Caco-2 (cell line): ENCODE measurements at places on chromosomes 16 and 17.

GRCh38 chr16:74461826-74462225, 40.5 kb upstream of the CLEC18B start:
- DNase-seq: no peak

DNA sequence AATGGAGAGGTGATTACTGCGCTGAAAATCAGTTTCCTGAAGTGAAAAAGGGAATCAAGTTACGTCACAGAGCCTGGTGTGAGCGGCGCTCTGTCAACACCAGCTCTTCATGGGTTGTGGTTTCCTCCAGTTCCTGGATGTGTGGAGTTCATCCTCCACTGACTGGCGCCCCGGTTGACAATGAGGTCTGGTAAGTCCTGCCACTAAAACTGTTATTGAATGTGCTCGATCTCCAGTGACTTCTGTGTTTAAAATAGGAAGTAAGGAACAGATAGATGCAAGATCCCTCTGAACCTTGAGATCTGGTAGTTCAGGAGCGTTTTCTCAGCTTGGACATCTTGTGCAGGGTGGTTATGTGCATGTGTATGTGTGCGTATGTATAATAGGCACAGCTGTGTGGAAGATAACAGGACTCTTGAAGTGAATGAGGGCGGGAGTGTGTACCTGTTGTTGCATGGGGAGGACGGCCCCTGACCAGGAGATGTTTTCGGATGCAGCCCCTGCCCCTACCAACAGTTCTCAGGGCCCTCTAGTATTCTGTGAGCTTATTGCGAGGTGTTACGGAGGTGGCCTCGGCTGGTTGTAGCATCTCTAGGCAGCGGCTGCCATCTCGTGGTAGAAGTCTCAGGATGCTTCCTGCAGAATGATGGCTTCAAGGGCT, 22.0 kb upstream of the GOT2 start:
- DNase-seq: peak; percentile 83

GRCh38 chr17:80473701-80474100, 2.7 kb downstream of the NPTX1 start:
- no peak for DNase-seq

DNA sequence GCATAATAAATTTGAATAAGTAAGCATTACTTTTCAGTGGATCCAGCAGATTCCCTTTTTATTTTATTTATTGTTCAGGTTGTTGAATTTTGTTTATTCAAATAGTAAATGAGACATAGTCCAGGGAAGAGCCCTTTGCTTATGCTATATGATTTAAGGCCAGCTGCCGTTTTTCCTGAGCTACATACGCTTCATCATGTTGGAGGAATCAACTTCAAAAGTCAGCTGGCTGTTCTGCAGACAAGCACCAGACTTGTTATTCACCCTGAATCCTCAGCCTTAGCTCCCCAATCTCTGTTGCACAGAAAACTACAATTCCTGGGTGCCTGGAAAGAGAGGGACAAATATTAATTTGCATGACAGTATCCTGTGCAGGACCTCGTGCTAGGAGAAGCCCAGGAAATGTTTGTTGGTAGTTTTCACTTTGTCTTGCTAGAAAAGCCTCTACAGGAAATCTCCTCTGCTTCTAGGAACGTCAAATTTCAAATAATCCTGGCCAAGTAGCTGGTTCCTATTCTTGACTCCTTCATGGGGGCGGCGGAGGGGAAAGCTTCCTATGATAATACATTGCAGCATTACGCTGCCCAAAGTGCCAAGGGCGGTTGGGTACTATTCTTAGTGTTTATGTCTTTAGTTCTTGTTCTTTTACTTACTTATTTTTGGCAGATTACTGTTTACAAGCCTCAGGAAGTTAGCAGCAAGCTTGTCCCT, 101.6 kb downstream of the PRKCA start:
- no peak for DNase-seq

GRCh38 chr17:83190004-83190385, 110.6 kb downstream of the METRNL start:
- peak; percentile 19 for DNase-seq

GRCh38 chr17:30345527-30346075, 11.7 kb upstream of the TMIGD1 start:
- DNase-seq: no peak

DNA sequence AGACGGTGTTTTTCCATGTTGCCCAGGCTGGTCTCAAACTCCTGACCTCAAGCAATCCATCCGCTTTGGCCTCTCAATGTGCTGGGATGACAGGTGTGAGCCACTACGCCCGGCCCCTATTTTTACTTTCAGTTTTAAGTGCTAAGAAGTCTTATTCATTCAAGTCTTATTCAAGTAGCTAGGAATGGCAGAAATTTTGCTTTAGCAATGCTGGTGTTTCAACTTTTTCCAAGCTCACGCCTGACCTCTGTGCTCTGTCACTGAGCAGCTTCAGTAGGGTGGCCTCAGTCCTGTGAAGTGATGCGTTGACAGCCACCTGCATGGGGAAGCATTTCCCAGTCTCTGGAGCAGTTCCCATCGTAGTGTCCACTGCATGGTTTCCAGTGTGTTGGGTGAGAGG, 12.9 kb downstream of the ZNF750 start:
- DNase-seq: no peak

DNA sequence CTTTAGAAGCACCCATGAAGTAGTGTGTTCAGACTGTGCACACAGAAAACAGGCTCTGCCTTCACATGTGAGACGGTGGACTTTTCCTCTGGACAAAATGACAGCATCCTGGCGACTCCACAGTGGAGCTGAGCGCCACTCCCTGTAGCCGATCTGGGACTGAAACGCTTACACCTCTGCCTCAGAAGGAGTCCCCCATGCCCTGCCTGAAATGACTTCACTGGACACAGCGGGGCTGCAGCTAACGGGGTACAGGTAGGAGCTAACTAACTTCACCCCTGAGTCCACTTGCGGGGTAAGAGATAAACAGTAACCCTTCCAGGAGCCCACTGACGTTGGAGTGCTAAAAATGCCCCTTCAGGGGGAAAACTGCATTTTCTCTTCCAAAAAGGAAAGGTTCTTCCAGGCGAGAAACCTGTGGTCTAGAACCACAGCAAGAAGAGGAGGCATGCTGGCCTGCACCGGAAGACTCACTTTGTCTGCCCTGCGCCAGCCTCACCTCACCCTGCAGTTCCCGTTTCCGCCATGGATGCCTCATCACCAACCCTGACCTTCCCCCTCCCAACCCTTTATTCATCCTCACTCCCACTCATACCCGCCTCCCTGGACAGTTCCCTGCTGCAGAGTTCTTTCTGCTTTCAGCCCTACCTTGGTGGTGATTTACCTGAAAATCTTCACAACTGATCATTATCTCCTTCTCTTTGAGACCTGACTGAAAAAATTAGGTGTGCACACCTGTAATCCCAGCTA, 19.4 kb upstream of the ENDOV start:
- DNase-seq: no peak

DNA sequence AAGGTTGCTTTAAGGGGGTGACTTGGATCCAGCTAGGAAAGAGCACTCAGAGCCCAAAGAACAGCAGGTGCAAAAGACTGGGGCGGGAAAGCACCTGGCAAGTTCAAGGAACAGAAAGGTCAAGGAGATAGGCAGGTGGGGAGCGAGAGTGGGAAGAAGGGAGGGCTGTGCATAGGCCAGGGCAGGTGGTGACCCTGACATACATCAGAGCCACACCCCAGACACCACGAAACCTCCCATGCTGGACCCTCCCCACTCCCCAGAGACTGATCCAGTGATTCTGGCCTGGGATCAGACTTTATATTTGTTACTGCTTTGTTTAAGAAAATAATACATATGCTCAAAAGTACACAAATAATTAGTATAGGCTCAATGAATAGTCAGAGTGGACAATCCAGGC, 48.5 kb upstream of the RBFOX3 start:
- no peak for DNase-seq

GRCh38 chr17:41784207-41784744, 2.2 kb downstream of the JUP start:
- DNase-seq: no peak

DNA sequence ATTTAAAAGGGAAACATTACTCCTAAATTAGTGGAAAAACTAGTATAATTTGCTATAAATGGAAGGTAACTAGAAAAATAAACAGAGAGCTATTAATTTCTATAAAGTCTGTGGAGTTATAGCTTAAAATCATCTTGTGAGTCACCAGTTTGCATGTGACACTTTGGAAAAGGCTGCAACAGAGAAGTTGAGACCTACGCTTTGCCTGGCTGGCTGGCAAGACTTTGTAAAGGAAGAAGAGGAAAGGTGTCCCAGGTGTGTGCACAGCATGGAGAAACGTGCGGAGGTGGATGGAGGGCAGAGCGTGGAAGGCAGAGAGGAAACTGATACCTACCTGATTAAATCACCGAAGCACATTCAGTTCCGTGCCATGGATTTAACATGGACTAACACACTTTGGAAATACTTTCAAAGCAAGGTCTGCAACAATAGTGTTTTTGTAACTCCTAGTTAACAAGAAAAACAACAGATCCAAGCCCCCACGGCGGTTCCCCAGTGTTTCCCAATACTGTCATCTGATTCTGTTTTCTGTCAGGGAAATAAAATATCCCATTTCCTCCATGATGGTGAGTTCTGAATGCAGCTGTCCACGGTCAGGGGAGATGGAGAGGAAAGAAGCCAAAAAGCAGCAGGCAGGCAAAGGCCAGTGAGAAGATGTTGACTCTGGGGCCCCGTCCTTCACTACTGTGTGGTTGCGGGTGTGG, 134.8 kb downstream of the XYLT1 start:
- DNase-seq: no peak

DNA sequence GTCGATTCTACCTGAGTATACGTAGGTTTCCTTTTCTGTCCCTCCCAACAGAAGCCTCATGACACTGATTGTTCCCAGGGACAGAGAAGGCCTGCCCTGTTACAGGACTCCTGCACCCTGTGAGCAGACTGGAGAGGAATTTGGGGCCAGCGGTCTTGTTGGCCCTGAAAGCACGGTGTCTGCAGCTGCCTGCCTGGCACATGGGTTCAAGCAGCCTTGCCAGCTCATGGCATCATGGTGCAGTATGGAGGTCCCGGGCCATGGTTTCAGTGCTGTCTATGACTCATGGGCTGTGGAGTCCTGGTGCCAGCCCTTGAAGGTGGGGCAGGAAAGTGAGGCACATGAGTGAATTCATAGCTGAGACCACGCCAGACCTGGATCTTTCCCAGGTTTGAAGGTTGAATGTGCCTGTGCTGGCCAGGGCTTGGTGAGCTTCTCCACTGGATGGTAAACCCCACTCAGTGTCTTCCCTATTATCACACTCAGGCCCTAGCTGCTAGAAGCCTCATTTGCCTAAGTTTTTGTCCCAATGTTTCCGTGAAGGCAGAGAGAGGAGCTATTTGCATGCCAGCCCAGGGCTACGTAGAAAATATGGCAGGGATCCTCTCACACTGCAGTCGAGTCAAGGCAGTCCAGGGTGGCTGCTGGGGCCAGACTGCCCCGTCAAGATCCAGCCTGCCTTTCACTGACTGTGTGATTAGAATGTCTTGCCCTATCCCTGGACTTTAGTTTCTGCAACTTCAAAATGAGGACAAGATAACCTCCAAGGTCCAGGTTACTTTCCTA, 277.2 kb upstream of the CCL2 start:
- DNase-seq: no peak

DNA sequence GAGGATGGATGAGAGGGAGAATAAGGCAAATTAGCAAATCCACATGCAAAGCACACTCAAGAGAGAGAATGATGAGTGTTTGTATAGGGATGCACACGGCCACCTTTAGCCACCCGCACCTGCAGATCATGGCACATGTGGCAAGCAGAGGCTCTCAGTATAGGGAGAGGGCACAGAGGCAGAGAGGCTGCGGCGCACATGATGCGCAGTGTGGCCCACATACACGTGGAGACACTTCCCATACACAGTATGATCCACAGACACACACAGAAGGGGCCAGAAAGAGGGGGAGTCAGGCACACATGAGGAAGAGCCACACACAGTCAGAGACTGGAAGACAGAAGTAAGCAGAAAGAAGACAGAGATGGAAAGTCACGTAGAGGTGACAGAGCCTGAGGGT, 6.5 kb upstream of the CHD3 start:
- DNase-seq: no peak

DNA sequence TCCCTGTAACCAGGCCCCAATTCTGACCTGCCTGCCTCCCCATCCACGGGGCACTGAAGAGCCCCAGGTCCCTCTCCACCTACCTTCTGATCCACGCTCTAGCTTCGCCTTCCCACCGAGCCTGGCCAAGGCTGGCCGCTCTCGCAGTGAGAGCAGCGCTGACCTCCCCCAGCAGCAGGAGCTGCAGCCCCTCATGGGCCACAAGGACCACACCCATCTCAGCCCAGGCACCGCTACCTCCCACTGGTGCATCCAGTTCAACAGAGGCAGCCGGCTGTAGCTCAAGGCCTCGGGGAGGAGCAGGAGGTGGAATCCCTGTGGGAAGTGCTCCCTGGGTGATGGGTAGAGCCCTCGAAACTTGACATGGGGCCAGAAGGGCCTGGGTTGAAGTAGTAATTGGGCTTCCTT, 8.4 kb upstream of the PLEKHG4 start:
- no peak for DNase-seq

GRCh38 chr17:82655038-82655479, 6.8 kb upstream of the WDR45B start:
- no peak for DNase-seq

- DNase-seq: no peak
Observed at GRCh38 chr17:32141258-32141657, 1.0 kb upstream of the RHOT1 start.

DNA sequence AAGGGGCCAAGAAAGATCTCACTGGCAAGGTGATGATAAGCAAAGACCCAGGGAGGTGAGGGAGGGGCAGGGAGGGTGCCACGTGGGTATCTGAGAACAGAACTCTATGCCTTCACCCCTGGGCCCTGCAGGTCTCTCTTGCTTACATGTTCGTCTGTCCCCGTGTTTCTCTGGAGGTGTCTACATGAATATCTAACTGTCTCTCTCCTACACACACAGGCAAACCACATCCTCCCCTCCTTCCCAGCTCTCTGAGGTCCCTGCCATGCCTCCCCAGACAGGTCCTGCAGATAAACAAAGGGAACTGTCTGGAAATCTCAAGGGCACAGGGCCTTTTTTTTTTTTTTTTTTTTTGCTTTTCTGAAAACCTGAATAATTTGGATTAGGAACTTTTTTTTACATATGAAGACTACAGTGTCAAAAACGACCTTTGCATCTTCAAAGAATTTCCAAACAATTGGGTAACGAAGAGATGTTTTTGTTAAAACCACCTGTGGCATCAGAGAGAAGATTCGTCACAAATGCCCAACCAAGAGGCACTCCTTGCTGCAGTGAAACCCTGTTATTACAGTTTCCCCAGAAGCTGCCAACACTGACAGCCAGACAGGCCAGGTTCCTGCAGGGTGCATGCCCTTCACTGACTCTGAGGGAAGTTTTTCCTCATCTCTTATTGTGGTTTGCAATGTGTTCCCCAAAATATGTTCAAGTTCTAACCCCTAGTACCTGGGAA, 17.8 kb downstream of the PLLP start:
- no peak for DNase-seq

DNA sequence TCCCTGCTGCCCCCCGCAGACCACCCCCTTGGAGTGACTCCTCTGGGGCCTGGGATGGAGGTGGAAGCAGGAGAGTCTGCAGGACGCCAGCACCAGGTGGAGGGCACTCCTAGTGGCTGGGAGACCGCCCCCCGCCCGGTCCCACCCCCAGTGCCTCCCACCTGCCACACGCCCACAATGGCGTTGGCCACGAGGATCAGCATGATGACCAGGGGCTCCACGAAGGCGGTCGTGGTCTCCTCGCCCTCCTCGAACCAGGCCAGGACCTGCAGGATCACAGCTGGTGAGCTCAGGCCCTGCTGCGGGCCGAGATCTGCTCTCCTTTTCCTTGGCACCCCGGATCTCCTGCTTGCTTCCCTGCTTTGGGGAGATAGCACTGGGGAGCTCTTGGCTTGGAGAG, 12.8 kb downstream of the ATP2A3 start:
- no peak for DNase-seq

GRCh38 chr16:57424583-57424982, 20.0 kb downstream of the CCL17 start:
- DNase-seq: peak; percentile 12
